ENCODE measurements at places on chromosomes 6 and 20. TPM values are rescaled to one million over a fixed set of nuclear protein-coding genes. Genes with fewer than 3 reads are reported as not detected.

APOM gene
- 3.7 TPM for polyA plus RNA-seq

CGA gene
- polyA plus RNA-seq: 2.2 TPM

GINM1 gene
- polyA plus RNA-seq: 56.7 TPM

- no peak for DNase-seq
These were observed 36.2 kb downstream of the BTBD9 start for GRCh38 chr6:38603496-38603895.

DNA sequence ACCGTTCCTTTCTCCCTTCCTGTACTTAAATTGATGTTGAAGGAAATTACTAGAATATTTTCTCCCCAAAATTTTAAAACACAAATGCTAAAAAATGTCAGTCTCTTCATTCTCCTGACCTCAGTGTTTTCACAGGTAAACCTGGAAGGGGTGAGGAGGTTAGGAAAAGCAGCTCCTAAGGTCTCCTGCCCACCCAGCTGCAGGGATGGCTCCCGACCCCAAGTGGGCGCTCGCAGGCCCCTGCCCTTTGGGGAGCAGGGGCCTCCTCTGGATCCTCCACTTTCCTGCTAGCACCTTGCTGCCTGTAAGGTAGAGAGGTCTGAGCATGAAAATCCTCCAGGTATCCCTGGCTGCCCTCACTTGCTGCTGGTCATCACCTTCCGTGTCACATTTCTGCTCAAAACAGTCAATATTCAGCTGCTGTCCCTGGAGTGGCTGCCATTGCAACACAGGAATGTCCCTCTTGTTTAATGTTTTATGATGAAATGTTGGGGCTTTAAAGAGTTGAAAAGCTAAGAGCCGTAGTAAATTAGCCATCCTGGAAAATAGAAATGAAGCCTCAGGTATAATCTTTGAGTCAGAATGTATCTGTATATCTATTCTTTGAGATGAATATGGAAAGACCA, 10.9 kb upstream of the HSP90AB1 start:
- DNase-seq: no peak

DNA sequence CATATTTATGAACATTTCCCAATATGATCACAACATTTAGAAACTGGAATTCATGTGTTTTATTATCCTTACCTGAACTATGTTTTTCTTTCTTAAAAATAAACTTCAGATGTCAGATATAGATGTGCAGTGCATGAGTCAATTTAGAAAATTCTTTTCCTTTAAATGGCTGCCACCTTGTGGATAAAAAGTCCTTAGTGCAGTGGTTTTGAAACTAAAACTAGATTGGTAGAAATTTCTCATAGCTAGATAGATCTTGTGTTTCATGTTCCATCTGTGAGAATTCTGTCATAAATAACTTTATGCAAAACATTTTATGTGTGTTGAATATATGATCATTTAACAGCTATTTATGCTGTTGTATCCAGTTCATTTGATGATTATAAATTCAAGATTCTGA, 134.9 kb downstream of the KLHL32 start:
- DNase-seq: peak; percentile 9

GRCh38 chr6:90895299-90896074, 308.6 kb upstream of the MAP3K7 start:
- DNase-seq: no peak

DNA sequence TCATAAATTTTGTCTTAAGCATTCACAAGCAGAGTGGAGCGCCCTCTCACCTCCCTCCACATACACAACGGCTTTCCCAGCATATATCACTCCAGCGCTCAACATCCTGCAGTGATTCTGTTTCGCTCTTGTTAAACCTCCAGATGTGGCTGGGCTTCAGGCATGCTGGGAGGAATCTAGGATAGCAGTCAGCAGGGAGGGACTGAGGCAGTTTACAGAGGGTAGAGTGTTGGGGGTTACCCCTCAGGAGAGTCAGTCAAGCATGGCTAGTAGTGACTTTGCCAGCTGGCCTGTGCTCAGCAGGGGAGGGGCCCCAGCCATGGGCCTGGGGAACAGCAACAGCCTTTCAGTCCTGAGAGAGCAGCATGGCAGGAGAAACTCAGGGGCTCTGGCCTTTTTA, 161.4 kb upstream of the FLRT3 start:
- peak; percentile 49 for DNase-seq

DNA sequence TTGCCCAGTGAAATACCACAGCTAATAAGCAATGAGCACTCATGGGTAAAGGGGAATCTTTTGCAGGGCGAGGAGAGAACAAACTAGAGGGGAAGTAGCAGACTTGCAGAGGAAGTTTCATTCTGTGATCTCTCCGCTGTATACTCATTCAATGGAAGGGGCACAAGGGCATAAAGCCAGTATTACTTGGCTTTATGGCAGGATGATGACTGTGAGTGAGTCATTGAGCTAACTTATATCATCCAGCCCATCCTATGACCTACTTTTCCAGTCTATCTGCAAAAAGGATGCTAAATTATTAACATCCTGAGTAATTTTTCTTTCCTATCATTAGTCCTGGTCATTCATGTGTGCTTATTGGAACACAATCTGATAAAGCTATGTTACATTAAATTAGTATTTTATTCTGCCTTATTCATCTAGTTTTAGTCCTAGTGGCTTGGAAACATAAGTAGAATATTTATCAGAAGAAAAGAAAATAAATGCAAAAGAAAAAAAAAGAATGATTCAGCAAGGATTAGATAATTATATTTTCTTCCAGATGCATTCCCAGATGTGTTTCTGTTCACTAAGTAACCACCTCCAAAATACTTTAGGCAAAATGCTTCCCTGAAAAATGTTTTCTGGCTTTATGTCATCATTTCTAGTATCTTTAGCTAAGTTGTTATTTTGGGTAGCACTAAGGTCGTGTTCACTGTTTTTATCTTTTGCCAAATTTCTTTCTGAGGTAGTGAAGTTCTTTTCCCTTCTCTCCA, 471.7 kb downstream of the CDKAL1 start:
- DNase-seq: peak; percentile 82

DNA sequence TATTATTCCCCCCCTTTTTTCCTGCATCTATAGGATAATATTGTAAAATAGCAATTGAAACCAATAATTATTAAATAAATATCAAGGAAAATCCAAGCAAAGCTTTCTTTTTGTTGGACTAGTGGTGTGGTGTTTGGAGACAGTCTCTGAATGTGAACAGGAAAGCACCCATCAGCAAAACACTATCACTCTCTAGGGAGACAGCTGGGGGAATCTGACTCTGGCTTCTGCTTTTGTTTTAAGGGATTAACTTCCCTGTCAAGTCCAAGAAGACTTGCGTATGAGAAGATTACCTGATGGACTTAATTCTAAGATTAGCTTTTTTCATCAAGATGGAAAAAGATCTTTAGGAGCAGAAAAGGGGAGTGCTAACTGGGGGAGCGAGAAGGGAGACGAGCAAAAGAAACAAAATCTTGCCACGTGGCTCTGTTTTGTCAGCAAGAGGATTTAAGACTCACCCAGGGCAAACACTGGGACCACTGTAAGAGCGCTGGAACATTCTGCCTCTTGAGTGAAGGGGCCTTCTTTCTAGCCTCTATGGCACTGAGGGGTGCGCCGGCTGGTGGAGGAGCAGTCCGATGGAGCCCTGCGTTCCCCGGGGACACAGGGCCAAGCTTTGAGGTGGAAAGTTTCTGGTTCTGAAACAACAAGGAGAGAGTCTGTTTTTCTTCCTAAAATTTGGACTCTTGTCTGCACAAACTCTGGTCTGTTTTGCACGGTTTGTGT, 570 bp downstream of the TULP4 start:
- DNase-seq: no peak

GRCh38 chr6:13472099-13472498, 15.3 kb downstream of the GFOD1 start:
- no peak for DNase-seq

DNA sequence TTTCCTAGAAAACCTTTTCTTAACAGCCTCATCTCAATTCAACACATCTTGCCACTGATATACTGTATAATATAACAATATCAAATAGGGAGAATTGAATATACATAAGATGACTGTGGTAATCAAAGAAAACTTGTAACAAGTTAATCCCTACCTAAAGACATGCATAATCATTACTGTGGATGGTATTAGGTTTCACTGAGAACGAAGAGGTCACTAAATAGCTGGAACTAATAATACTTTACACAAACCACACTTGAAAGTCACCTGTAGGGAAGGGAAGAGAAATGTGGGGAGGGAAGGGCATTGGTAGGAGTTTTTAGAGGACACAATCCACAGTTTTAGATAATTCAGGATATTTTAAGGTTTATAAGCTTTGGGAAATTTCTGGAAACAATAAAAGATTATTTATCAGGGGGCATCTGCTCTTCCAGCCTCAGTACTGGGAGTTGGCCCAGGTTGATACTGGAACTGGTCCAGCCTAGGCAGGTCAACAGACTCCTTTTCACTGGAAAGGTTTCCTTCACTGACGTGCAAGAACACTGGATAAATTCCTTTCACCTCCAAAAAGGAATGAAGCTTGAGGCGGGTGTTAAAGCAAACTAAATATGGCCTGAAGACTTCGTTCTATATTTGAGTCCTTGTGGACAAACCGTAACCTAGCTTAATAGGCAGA, 44.0 kb downstream of the MAP7 start:
- DNase-seq: no peak

DNA sequence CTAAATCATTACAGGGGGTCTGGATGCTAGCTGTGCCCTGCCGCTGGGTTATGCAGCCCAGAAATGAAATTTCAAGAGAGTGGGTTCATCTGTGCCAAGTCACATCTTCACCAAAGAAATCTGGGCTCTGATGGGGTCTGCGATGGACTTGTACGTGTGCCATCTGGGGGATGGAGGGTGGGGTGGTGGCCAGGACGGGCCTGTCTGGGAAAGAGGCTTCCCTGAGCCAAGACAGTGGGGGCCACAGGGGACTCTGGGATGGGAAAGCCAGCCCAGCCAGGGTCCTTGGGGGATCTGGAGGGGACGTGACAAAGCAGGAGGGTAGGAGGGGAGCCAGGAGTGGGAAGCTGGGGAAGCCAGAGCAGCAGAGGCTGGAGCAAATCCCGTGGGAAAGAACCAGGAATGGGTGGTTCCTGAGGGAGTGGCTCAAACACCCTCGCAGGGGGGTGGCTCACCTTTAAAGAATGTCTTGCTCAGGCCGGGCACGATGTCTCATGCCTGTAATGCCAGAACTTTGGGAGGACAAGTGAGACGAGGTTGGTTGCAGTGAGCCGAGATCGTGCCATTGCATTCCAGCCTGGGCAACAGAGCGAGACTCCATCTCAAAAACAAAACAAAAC, 36.3 kb upstream of the SULF2 start:
- no peak for DNase-seq

- no peak for DNase-seq
These were observed 341.6 kb downstream of the QKI start for GRCh38 chr6:163756079-163756478.

DNA sequence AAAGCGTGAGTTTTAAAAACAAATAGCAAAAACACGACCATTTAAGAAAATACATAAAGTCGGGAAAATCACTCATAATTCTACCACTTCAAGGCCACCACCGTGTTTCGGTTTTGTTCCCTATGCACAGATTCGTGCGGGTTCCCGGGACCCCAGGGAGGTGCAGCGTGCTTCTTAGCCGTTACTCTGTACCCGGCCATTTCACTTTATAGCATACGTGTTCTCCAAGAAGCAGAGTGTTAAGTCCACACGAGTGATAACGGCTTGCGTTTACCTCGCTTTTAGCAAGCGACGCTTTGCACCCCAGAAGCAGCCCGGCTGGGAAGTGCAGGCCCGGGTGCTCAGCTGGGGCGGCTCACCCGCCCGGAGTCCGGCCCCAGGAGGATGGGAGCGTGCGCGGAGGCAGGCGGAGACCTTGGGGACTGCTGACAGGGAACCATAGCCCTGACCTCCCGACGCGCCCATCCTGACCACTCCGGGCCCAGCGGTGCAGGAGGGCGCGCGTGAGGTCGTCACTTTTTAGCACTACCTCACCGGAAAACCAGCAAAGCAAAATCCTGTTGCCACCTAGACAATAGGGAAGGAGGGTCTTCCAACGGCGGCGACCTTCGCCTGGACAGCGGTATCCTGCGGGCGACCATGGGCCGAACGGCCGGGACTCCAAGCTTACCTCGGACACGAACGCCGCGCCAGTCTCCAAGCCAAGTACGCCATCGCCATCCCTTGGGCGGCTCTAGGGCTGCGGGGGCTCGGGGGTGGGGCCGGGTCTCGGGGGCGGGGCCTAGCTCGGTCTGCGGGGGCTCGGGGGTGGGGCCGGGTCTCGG, at the start of gene ECI2:
Gene ECI2 (minus strand): TSS at position 735 of the 824 bp plus-strand sequence. CDS start 15 bp downstream, at position 720.
- DNase-seq: peak; percentile 92

GRCh38 chr6:12113190-12113577, 101.1 kb downstream of the HIVEP1 start:
- DNase-seq: no peak

DNA sequence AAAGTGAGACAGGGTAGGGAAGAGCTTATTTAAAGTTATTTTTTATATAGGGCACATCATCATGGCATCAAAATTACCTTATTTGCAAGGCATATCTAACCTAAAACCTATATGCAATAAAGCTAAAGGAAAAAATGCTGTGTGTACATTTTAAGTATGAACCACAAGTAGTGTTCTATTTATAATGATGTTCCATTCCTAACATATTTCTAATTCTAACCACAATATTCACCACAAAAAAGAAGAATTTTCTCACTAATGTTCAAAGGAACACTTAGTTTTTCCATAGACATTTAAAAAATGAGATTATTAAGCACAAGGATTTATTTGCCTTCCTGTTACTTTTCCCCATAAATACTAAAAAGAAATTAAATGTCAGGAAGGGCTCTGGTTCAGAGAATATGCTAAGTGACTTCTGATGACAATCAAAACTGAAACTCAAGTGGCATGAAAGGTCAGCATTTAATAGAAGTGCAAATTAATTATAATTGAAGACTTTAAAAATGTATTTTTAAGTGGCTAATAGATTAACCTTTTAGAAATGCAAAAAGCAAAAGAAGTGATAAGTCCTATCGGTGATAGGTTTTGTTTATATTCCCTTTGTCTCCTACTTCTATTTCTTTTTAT, 25.1 kb downstream of the GPR63 start:
- no peak for DNase-seq

- no peak for DNase-seq
These were observed 209.3 kb upstream of the SOX4 start for GRCh38 chr6:21384216-21384615.

DNA sequence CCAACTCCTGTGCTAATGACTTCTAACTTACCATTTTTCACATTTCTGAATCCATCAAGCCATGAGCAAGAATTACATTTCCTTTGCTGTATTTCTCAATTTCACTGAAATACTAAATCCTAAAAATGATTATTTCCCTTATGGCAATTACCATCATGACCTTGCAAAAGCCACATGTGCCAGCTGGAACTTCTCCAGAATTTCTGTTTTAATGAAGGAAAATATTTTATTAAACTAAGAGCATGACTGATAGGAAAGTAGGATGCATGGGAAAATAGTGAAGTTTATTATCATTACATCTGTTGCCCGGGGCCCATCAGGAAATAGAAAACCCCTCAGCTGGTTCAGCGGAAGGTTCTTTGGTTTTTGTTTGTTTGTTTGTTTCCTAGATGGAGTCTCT, 14.4 kb upstream of the TMEM242 start:
- DNase-seq: no peak

DNA sequence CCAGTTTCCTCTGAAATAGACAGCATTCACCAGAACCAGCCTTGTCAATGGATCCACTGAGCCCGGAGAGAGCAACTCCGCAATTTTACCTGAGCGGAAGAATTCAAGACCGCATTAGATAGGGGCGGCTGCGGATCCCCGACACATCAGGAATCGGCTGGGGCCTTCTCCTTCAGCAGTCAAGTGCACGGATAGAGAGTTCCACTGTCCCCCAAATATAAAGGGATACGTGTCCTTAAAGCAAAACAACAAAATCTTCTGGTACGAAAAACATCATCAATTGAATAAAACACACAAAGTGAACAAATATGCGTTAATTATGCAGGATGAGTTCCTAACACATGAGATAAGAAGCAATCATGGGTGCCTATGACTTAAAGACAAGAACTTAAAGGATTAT, 18.3 kb downstream of the SERPINB6 start:
- DNase-seq: no peak

GRCh38 chr6:143206550-143206949, 145.9 kb downstream of the AIG1 start:
- DNase-seq: no peak

Measured in muscle of back (tissue), 13 donors.